ENCODE measurements at places on chromosomes 12 and 14. TPM values are rescaled to one million over a fixed set of nuclear protein-coding genes. Genes with fewer than 3 reads are reported as not detected.

The EPYC gene
- not detected for total RNA-seq

The PLA2G1B gene
- not detected for total RNA-seq

The BCL2L14 gene
- total RNA-seq, result 27.5 TPM

The POC1B gene
- 28.9 TPM for total RNA-seq

The TEX22 gene
- total RNA-seq, result 0.41 TPM

The SMIM41 gene
- 1.5 TPM for total RNA-seq

The LRRC9 gene
- total RNA-seq, result not detected

DNA sequence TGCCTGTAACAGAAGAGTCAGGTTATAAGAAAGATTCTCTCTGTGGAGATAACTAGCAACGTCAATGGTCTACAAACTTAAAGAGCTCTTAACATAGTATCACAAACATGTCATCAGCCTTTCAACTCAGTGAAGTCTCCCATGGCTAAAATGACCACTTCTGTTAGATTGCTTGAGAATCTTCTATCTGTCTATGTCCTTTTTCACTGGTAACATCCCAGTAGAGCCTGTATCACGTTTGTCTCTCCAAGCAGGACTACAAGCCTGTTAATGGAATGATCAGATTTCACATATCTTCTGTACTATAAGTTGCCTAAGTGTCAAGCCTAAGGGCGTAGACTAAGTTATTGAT, 50.7 kb downstream of the SLC2A13 start:
- DNase-seq, result no peak

- H3K36me3 ChIP-seq, result no peaks in the 10 kb centered on the region
- H3K4me1 ChIP-seq, result no peaks in the 10 kb centered on the region
- no peaks in the 10 kb centered on the region for H3K27me3 ChIP-seq
- H3K27ac ChIP-seq, result no peak overlapping the region
These were observed 7.5 kb downstream of the SLC15A5 start for GRCh38 chr12:16269946-16270345.

DNA sequence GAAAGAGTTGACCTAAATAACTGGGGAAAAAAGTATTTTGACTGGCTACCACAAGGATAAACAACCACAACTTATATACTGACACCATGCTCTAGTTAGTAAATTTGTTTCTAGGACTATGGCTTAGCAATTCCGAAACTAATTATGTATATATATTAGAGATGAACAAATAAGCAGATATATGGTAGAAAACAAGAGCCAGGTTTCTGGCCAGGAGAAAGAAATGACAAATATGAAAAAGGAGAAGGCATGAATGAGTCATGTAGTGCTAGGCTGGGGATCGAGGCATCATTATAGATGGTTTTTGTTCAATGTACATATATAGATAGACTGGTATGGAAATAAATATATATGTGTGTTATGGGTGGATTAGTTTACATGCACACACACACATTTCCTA, 5.5 kb upstream of the LRRC74A start:
- H3K27me3 ChIP-seq, result peaks cover 3% of the 10 kb centered on the region
- H3K36me3 ChIP-seq, result no peaks in the 10 kb centered on the region
- no peaks in the 10 kb centered on the region for H3K4me1 ChIP-seq
- no peak overlapping the region for H3K27ac ChIP-seq

DNA sequence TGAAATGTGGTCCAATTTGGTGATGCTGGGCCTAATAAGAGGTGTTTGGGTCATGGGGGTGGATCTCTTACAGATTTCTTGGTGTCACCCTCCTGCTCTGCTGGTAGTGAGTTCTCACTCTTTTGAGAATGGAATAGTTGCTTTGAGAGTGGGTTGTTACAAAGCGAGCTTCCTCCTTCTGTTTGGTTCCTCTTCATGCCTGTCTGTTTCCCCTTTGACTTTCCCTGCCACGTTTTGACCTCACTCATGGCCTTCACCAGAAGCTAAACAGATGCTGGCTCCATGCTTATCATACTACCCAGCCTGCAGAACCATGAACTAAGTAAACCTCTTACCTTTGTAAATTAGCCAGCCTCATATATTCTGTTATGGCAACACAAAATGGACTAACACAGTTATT, 57.7 kb upstream of the LDHB start:
- no peak overlapping the region for H3K4me3 ChIP-seq
- no peak overlapping the region for H3K27ac ChIP-seq
- no peaks in the 10 kb centered on the region for H3K27me3 ChIP-seq
- H3K4me1 ChIP-seq, result peaks cover 3% of the 10 kb centered on the region

GRCh38 chr14:76217179-76217578, 65.5 kb downstream of the GPATCH2L start:
- no peaks in the 10 kb centered on the region for H3K36me3 ChIP-seq
- H3K27me3 ChIP-seq, result no peaks in the 10 kb centered on the region
- H3K4me3 ChIP-seq, result no peak overlapping the region
- no peak overlapping the region for H3K27ac ChIP-seq

- H3K27ac ChIP-seq, result peak overlapping the region; percentile 93
- peaks cover 22% of the 10 kb centered on the region for H3K4me1 ChIP-seq
- H3K4me3 ChIP-seq, result peak overlapping the region; percentile 66
- H3K36me3 ChIP-seq, result peaks cover 37% of the 10 kb centered on the region
These were observed 1.1 kb downstream of the ANKRD52 start for GRCh38 chr12:56257071-56257470.

GRCh38 chr14:94123296-94123695, 6.1 kb downstream of the IFI27L2 start:
- H3K27ac ChIP-seq, result no peak overlapping the region
- H3K36me3 ChIP-seq, result no peaks in the 10 kb centered on the region
- H3K4me1 ChIP-seq, result no peaks in the 10 kb centered on the region
- no peak overlapping the region for H3K4me3 ChIP-seq

DNA sequence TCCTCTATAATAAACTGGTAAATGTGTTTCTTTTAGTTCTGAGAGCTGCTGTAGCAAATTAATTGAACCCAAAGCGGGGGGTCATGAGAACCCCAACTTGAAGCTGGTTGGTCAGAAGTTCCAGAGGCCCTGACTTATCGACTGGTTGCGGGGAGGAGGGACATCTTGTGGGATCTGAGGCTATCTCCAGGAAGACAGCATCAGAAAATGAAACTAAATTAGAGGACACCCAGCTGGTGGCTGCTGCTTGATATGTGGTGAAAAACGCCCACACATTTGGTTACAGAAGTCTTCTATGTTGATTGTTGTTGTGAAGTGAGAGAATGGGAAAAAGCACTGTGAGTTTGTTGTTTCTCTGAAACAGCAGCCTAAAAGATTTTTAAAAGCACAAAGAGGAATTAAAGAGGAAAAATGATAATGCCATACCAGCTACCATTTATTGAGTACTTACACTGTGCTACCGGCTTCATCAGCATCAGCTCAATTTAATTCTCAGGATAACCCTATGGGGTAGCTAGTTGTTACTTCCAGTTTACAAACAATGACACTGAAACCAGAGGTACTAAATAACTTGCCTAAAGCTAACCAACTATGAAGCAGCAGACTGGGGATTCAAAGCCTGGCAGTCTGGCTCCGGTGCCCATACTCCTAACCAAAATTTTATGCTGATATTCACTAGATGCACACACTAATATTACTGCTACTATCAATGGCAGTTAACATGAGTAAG, 24.3 kb downstream of the DDX24 start:
- DNase-seq, result no peak
- no peaks in the 10 kb centered on the region for H3K36me3 ChIP-seq
- no peaks in the 10 kb centered on the region for H3K27me3 ChIP-seq
- no peaks in the 10 kb centered on the region for H3K4me1 ChIP-seq
- no peak overlapping the region for H3K4me3 ChIP-seq
- no peak overlapping the region for H3K27ac ChIP-seq

- H3K4me1 ChIP-seq, result no peaks in the 10 kb centered on the region
- H3K27me3 ChIP-seq, result peaks cover 25% of the 10 kb centered on the region
- H3K36me3 ChIP-seq, result no peaks in the 10 kb centered on the region
- DNase-seq, result no peak
- no peak overlapping the region for H3K27ac ChIP-seq
- H3K4me3 ChIP-seq, result no peak overlapping the region
These were observed 4.7 kb downstream of the MAP3K9 start for GRCh38 chr14:70804556-70805162.

DNA sequence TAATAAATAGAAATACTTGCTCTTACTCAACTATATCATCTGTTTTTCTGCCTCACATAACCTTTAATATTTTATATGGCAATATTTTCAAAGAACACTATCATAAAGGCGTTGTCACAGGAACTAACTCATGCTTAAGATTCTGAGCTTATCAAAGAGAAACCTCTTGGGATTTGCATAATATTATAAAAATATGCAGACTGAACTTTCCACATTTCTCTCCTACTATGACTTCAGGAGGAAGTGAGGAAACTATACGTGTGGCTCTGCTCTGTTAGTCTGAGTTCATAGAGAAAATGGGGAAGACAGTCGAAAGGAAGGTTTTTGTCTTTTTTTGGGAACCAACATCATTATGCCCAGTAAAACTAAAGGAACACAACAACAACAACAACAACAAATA, 124.7 kb downstream of the GARIN6 start:
- no peak overlapping the region for H3K4me3 ChIP-seq
- no peaks in the 10 kb centered on the region for H3K27me3 ChIP-seq
- H3K36me3 ChIP-seq, result no peaks in the 10 kb centered on the region
- H3K4me1 ChIP-seq, result no peaks in the 10 kb centered on the region
- DNase-seq, result no peak

GRCh38 chr14:56297449-56297848, 179.2 kb downstream of the PELI2 start:
- no peaks in the 10 kb centered on the region for H3K36me3 ChIP-seq
- no peaks in the 10 kb centered on the region for H3K4me1 ChIP-seq
- no peak overlapping the region for H3K27ac ChIP-seq
- no peak for DNase-seq

- H3K36me3 ChIP-seq, result no peaks in the 10 kb centered on the region
- H3K4me1 ChIP-seq, result peaks cover 44% of the 10 kb centered on the region
- H3K4me3 ChIP-seq, result no peak overlapping the region
- peak overlapping the region; percentile 79 for H3K27ac ChIP-seq
These were observed 69.1 kb downstream of the VCPKMT start for GRCh38 chr14:50047274-50047676.

- H3K4me3 ChIP-seq, result no peak overlapping the region
- H3K27ac ChIP-seq, result no peak overlapping the region
- H3K27me3 ChIP-seq, result no peaks in the 10 kb centered on the region
- DNase-seq, result no peak
- no peaks in the 10 kb centered on the region for H3K4me1 ChIP-seq
- no peaks in the 10 kb centered on the region for H3K36me3 ChIP-seq
These were observed 14.4 kb downstream of the NIN start for GRCh38 chr14:50816395-50817047.

DNA sequence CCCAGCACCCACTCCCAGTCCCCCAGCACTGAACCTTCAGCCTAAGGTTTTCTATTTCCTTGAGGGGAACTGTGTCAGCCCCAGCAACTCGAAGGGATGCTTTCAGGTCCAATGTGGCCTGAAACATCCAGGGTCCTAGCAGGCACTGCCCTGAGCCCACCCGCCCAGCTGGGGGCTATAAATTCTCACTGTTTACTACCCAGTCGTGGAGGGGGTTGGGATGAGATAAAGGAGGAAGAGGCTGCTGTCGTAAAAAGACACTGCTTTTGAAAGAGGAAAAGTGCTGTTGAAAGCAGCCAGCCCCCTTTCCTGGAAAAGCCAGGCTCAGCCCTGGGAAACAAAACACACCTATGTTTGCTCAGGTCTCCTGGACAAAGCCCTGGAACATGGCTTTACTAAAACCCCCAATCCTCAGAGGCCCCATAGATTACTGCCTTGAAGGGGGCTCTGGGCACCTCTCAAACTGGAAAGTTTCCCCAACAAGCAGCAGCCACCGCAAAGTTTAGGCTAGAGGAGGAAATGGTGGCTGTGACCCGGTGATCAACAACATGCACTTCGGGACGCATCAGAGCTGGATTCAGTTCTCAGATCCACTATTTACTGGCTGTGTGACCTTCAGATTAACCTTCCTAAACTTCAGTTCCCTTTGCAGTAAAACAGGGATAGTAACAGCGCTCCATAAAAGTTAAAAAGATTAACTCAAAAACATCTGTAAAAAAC, 51.0 kb downstream of the ACTN1 start:
- no peaks in the 10 kb centered on the region for H3K27me3 ChIP-seq
- H3K4me1 ChIP-seq, result peaks cover 19% of the 10 kb centered on the region
- no peak for DNase-seq
- peak overlapping the region; percentile 69 for H3K27ac ChIP-seq
- H3K4me3 ChIP-seq, result no peak overlapping the region

DNA sequence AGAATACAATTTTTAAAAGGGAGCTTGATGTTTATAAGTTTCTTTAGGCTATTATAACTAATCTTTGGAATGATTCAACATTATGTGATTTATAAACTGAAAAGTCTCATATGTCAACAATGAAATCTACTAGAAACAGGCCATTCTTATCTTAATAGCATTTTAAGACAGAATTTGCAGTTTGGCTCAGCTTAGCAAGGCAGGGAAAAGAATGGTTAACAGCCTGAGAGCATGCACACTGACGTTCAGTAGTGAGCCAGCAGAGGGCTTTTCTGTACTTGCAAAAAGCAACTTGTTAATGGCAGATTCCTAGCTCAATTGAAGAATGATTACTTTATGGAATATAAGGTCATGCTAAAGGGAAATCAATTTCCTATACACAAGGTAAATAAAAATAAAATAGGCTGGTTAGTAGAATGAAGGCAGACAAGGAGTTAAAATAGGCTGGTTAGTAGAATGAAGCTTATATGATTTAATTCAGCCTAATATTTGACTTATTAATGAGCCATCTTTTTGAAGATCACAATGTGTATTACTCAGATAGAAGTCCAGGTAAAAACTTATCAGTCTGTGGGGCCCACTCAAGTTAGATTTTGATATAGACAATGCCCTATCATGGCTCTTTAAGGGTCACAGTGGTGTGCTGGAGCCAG, 95.9 kb downstream of the OTOGL start:
- no peaks in the 10 kb centered on the region for H3K36me3 ChIP-seq
- H3K27me3 ChIP-seq, result no peaks in the 10 kb centered on the region
- no peak overlapping the region for H3K27ac ChIP-seq
- H3K4me1 ChIP-seq, result no peaks in the 10 kb centered on the region
- H3K4me3 ChIP-seq, result no peak overlapping the region

DNA sequence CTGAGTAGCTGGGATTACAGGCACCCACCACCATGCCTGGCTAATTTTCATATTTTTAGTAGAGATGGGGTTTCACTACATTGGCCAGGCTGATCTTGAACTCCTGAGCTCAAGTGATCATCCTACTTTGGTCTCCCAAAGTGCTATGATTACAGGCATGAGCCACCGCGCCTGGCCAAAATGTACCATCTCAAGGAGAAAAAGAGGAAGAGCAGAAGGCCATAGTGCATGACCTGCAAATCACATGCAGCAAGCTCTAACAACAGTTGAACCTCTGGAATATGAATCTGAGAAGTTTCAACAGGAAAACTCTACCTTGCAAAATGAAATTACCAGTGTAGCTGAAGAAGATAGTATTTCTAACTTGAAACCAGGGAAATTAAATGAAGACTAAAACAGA, 17.1 kb upstream of the SERPINA1 start:
- no peak overlapping the region for H3K4me3 ChIP-seq
- DNase-seq, result no peak
- H3K27ac ChIP-seq, result no peak overlapping the region

GRCh38 chr12:131135311-131135785, 181.6 kb downstream of the ADGRD1 start:
- no peak overlapping the region for H3K4me3 ChIP-seq
- H3K27ac ChIP-seq, result no peak overlapping the region
- peaks cover 6% of the 10 kb centered on the region for H3K4me1 ChIP-seq
- no peaks in the 10 kb centered on the region for H3K27me3 ChIP-seq

All from transverse colon (tissue), 4 donors.